ENCODE measurements at places on chromosomes 3 and 15.

- no peak for DNase-seq
Observed at GRCh38 chr3:157275832-157276231, 115.9 kb upstream of the CCNL1 start.

GRCh38 chr3:94115482-94115881 lies 52.6 kb downstream of the NSUN3 start:
- peak; percentile 45 for DNase-seq

- no peak for DNase-seq
Observed at GRCh38 chr3:136353461-136353860, 103.3 kb downstream of the PCCB start.

- peak; percentile 48 for DNase-seq
Observed at GRCh38 chr15:89171136-89172072, 50.0 kb downstream of the RLBP1 start.

DNA sequence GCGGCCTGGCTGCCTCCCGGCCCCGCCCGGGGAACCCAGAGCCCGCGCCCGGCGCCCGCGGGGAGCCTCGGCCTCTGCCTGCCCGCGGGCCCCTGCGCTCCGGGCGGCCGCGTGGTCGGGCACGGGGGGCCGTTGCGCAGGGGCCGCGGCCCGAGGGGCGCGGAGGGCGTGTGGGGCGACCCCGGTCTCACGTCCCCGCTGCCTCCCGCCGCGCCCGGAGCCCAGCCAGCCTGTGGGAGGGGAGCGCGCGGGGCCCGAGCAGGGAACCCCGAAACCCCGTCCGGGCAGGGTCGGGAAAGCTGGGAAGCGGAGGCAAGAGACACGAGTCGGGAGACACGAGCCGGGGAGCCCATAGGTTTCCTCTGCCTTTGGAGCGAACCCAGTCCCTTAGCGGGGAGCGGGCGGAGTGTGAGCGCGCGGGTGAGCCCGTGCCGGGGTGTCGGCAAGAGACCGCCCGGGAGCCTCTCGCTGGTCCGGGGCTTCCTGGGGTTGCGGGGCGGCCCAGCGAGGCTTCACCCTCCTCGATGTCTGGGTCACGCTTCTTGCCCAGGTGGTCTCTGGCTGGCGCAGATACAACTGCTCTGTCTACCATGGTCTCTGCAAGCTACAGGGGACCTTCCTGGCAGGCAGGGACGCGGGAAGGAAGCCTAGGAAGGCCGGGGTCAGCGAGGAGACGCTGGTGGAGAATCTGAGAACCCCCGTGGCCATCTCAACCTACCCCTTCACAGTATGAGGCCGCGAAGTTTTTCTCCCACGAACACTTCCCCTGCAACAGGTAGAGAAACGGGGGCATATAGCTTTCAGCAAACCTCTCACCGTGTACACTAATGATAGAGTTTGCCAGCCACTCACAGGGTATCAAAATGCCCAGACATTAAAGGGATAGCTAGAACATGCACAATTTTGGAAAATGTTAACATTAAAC lies 586 bp downstream of the LRRK1 start:
- peak; percentile 44 for DNase-seq

- DNase-seq, result no peak
Observed at GRCh38 chr3:186886202-186886981, 43.9 kb downstream of the ADIPOQ start.

DNA sequence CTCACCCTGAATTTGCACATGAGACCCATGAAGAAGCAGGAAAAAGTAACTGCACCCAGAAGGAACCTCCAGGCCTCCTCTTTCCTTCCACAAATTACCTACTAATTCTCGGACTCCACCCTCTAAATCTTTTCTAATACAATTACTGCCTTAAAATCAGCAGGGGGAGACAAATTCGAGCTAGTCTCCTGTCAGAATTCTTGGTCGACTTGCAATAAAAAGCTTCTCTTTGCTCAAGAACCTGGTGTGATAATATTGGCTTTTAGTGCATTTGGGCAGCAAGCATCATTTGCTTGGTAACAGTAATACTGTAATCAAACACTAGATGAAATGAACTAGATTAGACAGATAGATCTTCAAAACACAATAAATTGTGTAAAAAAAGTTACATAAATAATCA lies 281.9 kb downstream of the RAP2B start:
- peak; percentile 10 for DNase-seq

GRCh38 chr3:107265526-107265925 lies 111.7 kb upstream of the CCDC54 start:
- no peak for DNase-seq

DNA sequence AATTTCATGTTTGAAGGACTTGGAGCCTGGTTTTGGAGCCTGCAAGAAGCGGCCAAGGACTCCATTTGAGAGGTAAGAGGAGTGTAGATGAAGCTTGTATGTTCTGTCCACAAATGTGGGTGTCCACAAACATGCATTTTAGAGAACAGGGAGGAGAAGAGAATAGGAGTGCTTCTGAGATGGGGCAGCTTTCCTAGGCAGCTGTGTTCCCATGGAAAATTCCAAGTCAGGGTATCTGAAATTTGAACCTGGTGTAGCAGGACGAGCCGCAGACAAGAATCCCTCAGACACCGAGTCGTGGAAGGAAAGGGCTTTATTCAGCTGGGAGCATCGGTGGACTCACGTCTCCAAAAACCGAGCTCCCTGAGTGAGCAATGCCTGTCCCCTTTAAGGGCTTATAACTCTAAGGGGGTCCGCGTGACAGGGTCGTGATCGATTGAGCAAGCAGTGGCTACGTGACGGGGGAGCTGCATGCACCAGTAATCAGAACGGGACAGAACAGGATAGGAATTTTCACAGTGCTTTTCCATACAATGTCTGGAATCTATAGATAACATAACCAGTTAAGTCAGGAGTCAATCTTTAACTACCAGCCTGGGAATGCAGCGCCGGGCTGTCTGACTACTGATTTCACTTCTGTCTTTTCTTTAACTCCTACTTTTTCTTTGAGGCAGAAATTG lies 71.4 kb upstream of the WDR72 start:
- no peak for DNase-seq

DNA sequence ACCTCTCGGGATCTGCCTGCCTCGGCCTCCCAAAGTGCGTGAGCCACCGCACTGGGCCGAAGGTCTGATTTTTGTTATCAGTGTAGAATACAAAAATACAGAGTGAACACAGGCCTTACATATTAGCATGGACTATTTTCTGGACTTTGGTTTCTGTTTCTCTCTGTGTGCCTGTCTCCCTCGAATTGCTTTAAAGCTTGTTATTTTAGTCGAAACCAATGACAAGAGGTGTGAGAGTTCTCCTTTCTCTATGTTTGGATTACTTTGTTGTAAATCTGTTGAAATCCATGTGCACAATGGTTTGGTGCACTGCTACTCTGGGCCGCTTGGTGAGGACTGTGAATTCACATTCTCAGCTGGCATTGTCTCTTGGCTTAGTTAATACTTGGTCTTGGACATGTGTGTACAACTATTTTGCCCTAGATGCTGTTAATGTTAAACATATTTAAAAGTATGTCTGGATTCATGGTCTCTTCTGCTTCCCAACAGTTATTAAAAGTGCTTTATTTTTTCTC lies 23.9 kb downstream of the MED12L start:
- no peak for DNase-seq

GRCh38 chr3:61074783-61075182 lies 176.5 kb downstream of the FHIT start:
- DNase-seq, result no peak

- peak; percentile 77 for DNase-seq
Observed at GRCh38 chr3:8851703-8852102, 82.3 kb upstream of the OXTR start.

DNA sequence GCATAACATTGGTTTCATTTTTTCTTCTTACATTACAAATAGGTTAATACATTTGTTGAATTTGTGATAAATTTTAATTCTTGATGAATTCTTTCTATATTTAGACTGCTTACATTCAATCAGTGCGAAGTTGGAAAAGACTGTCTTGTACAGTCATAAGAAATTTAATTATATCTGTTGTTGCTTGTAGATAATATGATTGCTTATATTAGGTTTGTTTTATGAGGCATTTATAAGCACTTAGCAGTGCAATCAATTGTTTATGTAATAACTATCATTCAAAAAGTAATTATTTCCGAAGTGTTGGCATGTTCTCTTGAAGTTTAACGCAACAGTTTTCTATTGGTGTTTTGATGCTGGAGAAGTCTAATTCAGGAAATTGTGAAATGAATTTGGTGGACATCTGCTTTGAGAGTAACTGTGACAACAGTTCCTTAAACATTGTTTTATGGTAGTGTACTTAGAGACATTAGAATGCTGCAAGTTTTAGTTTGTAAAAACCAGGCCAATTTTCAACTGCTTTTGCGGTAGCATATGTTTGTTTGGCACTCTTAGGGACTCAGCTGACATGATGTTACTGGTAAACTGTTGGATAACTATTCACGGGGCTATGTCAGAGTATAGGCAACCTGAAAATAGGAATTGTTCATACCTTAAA lies 99.7 kb downstream of the NAALADL2 start:
- DNase-seq, result peak; percentile 46

DNA sequence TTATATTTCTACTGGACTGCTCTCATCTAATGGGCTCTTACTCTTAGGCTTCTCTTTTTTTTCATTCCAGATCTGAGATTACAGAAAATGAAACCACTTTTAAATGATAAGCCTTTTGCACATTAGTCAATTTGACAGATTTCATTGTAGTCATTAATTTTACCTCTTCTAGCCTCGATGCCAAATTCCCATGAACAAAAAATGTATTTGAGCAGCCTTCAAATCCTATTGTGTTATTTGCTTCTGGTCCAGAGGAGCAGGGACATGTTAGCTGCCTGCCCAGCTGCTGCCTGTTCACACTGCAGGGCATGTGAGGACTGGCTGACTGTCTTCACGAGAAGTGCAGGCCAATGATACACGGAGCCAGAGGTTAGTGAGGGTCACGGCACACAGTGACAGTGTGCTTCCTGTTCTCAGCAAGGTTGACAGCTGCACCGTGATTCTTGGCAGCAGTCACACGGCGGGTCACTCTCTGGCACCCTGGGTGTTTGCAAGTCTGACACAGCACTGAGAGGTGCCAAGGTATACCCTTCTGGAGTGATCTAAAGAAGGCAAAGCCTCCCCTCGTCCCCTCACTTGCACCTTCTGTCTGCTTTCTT lies 40.8 kb downstream of the KAT2B start:
- DNase-seq, result no peak

GRCh38 chr3:29099775-29100174 lies 181.1 kb upstream of the RBMS3 start:
- no peak for DNase-seq

GRCh38 chr3:44114142-44114541 lies 127.5 kb upstream of the TOPAZ1 start:
- DNase-seq, result peak; percentile 13

DNA sequence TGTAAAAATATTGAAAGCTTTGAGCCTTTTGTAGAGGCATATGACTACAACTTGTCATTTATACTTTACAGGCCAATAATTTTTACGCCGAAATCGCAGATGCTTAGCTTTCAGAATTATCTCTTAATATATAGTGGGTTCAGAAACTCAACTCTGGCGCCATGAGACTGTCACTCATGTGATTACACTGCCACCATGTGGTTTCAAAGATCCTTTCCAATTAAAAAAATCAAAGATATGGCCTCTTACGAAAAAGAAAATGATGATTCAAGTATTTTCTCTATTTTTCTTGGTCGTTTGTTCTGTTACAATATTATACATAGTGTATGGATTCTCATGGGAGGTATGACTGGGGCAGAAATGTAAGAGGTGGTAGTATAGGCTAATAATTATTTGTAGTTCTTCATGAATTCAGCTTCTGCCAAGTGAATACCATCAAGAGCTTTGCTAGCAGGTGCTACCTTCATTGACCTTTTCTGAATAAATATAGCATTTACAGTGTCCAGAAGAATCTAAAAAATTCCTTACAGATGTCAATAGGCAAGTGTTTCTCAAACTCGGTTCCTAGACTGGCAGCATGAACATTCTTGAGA lies 751.7 kb upstream of the GOLIM4 start:
- peak; percentile 40 for DNase-seq

DNA sequence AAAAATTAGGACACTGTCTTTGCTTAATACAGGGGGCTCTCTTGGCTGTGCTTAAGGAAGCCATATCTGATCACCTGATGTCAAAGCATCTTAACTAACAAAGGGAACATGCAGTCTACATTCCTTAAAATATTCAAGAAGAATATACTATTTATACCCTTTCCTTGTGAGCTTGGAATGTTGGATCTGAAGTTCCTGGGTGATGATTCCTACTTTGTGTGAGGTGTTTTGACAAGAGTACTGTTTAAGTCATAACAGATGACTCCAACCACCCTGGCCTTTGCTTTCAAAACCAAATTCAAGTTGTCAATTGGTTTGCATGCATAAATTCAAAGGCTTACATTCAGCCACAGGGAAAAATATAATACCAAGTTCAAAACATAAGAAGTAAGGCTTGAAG lies 862.7 kb upstream of the SEMA6D start:
- peak; percentile 0 for DNase-seq

DNA sequence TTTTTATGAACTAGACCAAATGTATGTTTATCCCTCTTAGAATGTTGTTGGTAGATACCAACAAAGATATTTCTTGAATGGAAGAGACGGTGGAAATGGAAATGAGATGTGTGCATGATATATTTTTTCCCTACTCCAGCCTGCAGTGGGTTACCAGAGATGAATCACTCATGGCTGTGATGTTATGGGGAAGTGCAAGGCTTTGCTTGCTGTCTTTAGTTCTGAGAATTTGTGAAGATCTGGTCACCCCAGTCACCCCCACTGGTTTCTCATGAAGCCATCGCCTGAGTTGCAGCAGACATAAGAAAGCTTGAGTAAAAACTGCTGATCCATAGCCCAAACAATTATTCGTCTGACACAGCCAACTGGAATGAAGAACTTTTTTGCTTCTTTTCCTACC lies 78.1 kb upstream of the EOMES start:
- no peak for DNase-seq

- no peak for DNase-seq
Observed at GRCh38 chr15:76979996-76980520, 14.9 kb upstream of the PSTPIP1 start.

DNA sequence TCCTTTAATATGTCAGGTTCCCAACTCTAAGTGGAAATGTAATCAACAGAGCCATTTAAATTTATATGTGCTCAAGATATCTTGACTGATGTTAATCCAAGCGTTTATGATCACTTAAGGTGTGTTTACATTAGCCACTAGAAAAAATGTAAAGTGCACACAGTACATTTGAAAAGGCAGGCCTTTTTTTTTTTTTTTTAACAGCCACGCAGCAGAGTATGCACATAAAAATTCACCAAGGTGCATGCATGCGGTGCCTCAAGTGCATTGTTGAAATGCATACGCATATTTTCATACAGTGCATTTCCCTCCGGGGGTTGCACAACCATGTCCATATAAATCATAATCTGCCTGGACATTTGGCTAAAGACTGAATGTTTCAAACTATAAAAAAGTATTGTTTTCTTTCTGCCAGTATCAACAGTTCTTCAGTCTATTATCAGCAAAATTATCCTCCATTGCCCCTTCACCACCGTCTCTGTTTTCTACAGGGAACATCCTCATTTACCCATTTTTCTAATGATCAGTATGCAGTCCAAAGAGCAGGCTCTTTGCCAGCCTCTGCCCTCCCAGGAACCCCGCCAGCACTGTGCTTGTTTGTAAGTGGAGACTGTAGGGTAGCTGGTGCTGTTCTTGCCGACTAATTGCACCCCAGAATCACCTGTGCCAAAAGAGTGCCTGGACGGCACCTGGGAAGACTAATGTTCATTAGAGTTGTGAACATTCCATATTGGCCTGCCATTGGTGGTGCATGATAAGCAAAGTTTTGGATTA lies 611.2 kb upstream of the CFAP20DC start:
- DNase-seq, result peak; percentile 56

All from fibroblast of villous mesenchyme (primary cell).